Stimulated activated CD8-positive, alpha-beta memory T cell treated with anti-CD3 and anti-CD28 coated beads, Interleukin-15, amount 100 ng/mL, for 24 hours (primary cell): ENCODE measurements at places on chromosomes 1 and 21.

GRCh38 chr1:2781627-2782026, 19.9 kb downstream of the TTC34 start:
- no peak for DNase-seq

- no peak for DNase-seq
Observed at GRCh38 chr1:219555806-219556205, 57.1 kb downstream of the ZC3H11B start.

DNA sequence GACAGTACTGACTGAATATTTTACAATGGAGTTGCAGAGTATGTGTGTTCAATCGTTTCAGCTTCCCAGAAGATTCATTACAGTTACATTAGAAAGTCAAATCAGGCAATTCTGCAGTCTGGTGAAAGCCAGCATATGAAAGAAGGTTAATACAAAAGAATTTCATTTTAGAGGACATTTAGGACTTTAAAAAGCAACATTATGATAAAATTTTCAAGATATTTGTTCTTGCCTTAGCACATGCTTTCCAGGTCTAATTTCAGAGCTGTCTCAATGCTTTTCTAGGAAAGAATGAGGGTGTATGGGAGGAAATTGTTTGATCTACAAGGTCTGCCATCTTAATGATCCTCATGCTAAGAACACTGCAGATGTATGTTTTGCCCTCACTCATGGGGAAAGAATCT, 63.2 kb downstream of the RERE start:
- no peak for DNase-seq

GRCh38 chr21:38170283-38170682, 86.5 kb upstream of the KCNJ15 start:
- DNase-seq: no peak

DNA sequence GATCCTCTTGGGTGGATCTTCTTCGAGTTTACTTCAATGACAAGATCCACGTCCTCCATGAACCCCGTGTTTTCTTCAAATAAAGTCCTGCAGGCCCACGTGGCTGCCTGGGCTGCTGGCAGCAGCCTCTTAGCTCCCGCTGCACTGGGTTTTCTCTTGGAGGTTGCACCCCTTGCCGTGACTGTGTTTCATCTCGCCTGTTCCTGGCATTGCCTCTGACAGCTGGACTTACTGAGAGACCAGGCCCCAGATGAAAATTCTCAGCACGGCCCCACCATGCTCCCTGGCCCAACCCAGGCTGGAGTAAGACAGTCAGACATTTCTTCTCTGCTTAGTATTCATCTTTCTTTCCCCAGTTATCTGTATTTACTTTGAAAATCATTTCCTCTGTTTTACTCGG, 274.8 kb upstream of the RUNX1 start:
- no peak for DNase-seq
